ENCODE measurements at places on chromosomes 11 and 22.

GRCh38 chr11:10916665-10917064 lies 58.8 kb upstream of the ZBED5 start:
- peak; percentile 65 for DNase-seq

- DNase-seq: no peak
Measured at GRCh38 chr11:123698546-123699127, 42.8 kb downstream of the ZNF202 start.

DNA sequence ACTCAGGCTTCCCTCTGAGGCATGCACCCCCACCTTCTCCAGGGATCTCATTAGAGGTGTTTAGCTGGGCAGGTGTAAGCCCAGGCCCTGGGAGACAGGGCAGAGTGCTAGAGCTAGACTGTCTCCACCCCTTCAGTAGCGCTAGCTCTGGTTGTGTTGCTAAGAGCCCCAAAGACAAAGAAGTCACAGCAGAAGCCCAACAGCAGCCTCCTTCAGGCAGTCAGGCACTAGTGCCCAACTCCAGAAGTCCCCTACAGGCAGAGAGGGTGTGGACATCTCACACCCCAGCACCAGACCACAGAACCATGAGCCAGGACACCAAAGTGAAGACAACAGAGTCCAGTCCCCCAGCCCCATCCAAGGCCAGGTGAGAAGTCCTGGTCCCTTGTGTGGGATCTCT lies at the start of gene CNGA4:
TSS of gene CNGA4 (plus strand) at position 188 of the 400 bp plus-strand sequence. CDS start at position 306, 118 bp downstream.
- no peak for DNase-seq

DNA sequence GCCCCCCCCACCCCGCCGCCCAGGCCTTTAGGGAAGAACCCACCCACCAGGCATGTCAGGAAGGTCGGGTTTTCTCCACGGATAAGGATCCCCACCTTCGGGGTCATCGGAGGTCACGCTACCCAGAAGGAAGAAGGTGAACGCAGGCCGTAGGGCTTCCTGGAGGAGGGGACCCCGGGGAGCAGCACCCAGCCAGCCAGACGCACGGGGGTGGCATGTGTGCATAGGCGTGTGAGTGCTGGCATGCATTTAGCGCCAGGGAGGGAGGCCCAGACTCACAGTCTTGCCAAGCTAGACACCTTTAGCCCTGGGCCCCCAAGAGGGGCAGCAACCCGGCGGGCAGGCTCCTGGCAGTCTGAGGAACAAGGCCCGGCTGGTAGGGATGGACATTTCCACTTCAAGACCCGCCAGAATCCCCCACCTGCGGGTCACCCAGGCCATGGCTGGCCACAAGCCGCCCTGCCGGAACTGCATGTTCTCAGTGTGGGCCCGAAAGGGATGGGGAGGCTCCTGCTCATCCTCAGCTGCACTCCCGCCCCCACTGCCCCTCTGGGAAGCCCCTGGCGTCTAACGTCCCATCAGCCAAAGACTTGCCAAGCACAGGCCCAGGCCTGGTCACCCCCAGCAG lies 16.7 kb upstream of the PIM3 start:
- DNase-seq: no peak

DNA sequence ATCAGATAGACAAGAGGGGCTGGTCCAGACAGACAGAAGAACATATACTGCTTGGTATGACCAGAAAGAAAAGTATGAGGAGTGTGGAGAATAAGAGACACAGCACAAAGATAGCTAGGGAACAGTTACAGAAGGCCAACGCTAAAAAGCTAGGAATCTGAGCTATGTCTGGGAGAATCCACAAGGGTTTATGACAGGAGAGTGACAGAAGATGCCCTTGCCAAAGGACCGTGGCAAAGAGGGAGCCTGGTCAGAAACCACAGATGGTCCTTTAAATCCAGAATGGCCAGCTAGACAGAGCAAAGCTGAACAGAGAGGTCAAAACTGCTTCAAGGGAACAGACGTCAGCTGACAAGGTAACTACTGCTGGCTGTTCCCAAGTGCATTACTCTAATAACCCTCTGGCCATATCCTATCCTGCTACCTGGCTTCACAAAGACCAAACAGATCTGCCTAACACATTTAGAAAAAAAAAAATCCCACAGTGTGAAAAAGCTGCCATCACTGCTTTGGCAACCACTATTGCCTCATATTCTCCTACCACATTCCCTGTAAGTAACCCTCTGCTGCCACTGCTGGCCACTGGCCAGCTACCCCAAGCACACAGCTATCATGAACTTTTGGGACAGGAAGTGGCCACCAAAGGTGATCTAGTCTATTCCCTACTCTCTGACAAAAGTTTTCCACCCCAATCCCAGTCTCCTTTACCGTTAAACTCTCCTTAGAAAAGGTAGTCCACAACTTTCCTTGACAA lies 7.3 kb downstream of the SERGEF start:
- no peak for DNase-seq

DNA sequence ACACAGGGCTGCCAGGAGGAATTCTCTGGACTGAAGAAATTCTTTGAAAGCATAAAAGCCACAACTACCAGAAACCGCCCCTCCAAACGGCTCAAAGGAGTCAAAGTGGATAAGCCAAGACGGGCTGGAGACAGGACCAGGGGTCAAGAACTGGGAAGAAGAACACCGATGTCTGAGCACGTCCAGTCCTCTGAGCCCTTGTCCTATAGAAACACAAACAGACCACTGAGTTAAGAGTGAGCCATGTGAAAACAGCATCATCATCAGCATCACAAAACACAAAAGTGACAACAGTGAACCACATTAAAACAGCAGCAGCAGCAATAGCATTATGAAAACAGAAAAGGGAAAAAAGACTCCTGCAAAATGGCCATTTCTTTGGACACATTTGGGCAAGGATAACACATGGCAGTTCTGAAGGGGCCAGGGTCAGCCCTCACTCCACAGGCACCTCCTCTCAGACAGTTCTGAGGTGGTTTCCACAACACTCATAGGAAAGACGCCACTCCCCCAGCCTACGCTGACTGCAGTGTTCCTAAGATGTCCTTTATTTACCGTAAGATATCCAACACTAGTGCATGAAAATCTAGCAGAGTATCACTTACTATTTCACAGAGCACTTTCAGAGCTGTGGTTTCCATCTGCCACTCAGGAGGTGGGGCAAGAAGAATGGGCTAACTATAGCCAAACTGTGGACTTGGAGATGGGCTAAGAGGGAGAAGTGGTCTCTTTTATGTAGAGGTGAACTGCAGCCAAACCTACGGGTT lies 28.6 kb upstream of the YPEL1 start:
- DNase-seq: no peak

- DNase-seq: peak; percentile 58
Measured at GRCh38 chr22:20279662-20280134, 11.6 kb upstream of the RTN4R start.

- DNase-seq: no peak
Measured at GRCh38 chr11:62921201-62921572, at the start of gene CHRM1. CHRM1 (minus strand) TSS chr11:62921363; CDS start chr11:62911100, 10,263 bp downstream.

GRCh38 chr11:16242806-16243205 lies 113.5 kb downstream of the SOX6 start:
- no peak for DNase-seq

DNA sequence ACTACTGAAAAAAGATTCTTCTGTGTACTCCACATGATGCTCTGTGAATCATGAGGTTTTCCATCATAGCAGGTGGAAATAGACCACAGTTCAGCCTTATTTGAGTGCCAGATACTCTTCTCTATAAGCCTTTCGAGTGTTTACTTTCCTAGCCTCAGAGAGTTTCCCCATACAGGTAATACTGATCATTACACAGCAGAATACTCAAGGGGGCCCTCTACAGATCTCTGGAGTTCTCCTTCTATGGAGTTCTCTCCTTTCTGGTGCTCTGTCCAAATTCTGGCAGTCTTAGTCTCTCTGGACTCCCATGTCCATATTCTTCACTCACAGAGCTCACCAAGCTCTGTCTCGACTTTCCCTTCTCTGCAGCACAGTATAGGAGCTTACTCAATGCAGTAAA lies 175.7 kb upstream of the CARD18 start:
- peak; percentile 4 for DNase-seq

DNA sequence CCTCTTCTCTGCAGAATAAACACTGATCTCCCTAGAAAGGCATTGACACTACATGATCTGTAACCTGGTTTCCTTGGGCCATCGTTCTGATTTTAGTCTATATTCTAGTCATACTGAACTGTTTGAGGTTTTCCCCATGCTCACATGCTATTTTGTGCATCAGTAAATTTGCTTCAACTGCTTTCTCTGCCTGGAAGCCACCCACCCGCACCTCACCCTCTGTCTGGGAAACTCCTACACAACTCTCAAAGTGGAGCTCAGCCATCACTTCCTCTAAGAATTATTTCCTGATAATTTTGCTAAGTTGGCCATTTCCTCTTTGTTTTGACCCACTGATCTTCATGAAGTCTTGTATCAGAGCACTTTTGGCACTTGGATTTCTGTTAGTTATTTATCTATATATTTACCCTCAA lies 36.1 kb downstream of the MMP20 start:
- DNase-seq: no peak

- peak; percentile 73 for DNase-seq
Measured at GRCh38 chr11:8263769-8264410, at the start of gene LMO1. LMO1 (minus strand) TSS chr11:8263878; CDS start chr11:8263362, 516 bp downstream.

GRCh38 chr11:130308886-130309285 lies 5.8 kb downstream of the ZBTB44 start:
- peak; percentile 10 for DNase-seq

DNA sequence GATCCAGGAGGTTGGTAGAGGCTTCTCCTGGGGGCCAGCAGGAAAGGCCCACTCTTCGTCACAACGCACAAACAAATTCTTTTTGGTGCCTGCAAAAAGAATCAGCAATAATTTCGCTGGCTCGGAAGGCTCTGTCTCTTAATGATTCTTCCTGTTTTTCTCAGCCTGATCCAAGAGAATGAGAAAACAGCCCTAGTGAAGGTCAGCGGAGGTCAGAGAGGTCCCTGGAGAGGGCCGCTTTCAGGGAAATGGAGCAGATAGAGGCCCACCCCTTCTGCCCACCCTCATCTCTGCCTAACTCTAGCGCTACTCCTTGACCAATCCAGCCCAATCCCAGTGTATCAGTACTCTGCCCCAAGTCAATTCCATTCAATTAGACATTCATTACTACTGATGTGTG lies 19.2 kb downstream of the LRRC55 start:
- no peak for DNase-seq

GRCh38 chr22:23137905-23138561 lies 3.8 kb downstream of the RSPH14 start:
- no peak for DNase-seq

DNA sequence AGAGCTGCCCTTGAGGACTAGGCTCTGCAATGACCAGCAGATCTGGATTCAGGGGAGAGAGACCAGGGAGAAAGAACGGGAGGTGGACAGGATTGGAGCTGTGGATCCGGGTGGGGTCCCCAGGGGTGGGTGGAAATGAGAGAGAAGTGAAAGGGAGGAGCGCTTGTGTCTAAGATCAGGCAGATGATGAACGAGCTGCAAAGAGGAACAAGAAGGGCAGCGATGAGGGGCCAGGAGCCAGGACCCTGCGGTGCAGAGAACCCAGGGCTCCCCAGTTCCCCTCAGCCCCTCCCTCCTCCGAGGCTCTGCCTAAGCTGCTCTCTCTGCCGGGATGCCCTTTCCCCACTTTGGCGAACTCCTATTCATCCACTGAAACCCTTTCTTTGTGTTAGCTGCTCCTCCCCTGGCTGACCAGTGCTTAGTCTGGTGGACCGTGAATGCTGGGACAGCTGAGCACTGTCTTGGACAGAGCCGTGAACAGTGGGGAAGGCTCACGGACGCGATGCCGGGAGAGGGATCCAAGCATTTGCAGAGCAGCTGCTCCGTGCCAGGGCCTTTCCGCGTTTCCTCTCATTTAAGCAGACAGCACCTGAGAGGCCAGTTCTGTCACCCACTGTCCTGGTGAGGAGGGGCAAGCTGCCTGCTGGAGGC lies 35.9 kb downstream of the SHISAL1 start:
- no peak for DNase-seq

GRCh38 chr11:70205049-70205725 lies 2.1 kb downstream of the FADD start:
- peak; percentile 46 for DNase-seq

DNA sequence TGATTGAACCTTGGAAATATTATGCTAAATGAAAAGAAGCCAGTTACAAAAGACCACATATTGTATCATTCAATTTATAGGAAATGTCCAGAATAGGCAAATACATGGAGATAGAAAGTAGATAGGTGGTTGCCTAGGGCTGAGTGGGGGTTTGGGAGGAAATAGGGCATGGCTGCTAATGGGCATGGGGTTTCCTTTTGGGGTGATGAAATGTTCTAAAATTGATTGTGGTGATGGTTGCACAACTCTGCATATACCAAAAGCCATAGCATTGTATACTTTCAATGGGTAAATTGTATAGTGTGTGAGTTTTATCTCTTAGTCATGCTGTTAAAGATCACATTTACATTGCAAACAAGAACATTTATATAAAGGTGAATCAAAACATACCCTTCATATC lies 48.7 kb downstream of the LDLRAD3 start:
- DNase-seq: no peak

DNA sequence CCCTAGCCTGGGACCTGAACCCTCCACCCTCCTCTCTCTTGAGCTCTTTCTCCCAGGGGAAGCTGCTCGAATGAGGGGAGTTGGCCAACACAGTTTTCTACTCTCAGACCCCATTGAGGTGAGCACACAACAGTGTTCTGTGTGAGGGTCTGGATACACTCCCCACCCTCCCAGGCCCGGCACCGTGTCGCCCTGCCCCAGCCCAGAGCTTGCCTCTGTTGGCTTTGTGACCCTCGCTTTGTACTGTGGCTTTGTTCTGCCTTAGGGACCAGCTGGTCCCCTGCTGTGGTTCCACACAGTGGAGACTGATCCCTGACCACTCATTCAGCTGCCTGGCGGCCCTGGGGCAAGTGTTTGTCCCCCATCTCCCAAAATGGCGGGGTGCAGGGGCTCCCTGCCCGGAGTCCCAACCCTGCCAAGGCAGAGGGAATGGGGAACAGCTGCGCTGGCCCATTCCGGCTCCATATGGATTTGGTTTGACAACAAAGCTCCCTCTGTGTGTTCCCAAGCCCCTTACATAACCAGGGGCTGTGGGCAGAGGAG lies 8.3 kb downstream of the ST3GAL4 start:
- DNase-seq: no peak

DNA sequence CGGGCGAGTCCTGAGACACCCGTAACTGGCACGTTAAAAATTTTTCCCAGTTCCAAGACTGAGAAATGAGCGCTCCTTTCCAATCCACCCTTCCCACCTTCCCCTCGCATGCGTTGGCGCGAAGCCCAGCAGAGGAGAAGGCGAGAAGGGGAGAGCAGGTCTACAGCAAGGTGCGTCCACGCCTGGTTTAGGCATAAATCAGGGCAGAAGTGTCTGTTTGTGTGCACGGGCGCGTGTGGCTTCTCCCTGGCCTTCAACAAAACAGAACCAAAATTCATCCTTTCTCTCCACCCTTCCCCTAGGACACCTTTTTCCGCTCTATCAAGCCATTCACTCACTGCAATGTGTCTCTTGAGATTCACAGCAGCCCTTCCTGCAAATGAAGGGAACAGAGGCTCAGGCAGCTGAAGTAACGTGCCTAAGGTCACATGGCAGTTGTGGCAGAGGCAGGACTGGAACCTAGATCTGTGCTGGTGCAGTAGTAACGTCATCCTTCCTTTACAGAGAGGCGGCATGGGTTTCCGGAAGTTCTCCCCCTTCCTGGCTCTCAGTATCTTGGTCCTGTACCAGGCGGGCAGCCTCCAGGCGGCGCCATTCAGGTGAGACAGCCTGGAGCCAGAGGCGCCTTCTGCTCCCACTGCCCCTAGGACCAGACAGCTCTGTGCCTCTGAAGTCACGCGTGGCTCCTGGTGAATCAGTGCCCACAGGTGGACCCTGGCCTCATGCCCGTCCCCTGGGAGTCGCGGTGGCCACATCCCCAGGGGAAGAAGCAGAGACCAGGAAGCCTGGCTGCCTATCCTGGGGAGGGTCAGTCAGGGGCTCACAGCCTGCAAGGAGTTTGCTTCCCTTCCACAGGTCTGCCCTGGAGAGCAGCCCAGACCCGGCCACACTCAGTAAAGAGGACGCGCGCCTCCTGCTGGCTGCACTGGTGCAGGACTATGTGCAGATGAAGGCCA lies 1.1 kb downstream of the CALCB start:
- peak; percentile 62 for DNase-seq

All from iris pigment epithelial cell (primary cell).